ENCODE measurements at places on chromosomes 1 and 21. TPM values are rescaled to one million over a fixed set of nuclear protein-coding genes. Genes with fewer than 3 reads are reported as not detected.

The MACO1 gene
- 23.6 TPM for total RNA-seq

The EFNA3 gene
- total RNA-seq, result 0.90 TPM

The CYYR1 gene
- total RNA-seq, result not detected

The LRRC8B gene
- 22.0 TPM for total RNA-seq

The BSND gene
- total RNA-seq, result not detected

The SAMD11 gene
- total RNA-seq, result not detected

The PTGS2 gene
- total RNA-seq, result 0.32 TPM

The AK5 gene
- total RNA-seq, result 0.93 TPM

The TAF13 gene
- 33.9 TPM for total RNA-seq

The ZBTB21 gene
- total RNA-seq, result 16.5 TPM

The DPH2 gene
- total RNA-seq, result 41.2 TPM

The TSPAN2 gene
- total RNA-seq, result 1.1 TPM

The FABP3 gene
- not detected for total RNA-seq

The SPATA1 gene
- 0.29 TPM for total RNA-seq

The CTSS gene
- total RNA-seq, result 100 TPM

The IGSF5 gene
- total RNA-seq, result not detected

The GUCA2A gene
- total RNA-seq, result not detected

The SPATA46 gene
- total RNA-seq, result not detected

The PTPRU gene
- total RNA-seq, result 0.71 TPM

The CHODL gene
- not detected for total RNA-seq

The TMEM125 gene
- not detected for total RNA-seq

The TMEM269 gene
- 0.32 TPM for total RNA-seq

The ITLN2 gene
- total RNA-seq, result not detected

The SLFNL1 gene
- total RNA-seq, result 0.20 TPM

The FAM72B gene
- 13.6 TPM for total RNA-seq

The METTL13 gene
- total RNA-seq, result 44.6 TPM

The RABGGTB gene
- 118 TPM for total RNA-seq

The NEGR1 gene
- not detected for total RNA-seq

The NHLH1 gene
- total RNA-seq, result 0.93 TPM

The GJC2 gene
- 1.0 TPM for total RNA-seq

The PDPN gene
- not detected for total RNA-seq

The CYP4A11 gene
- not detected for total RNA-seq

The FCGR1A gene
- total RNA-seq, result not detected

The OVAAL gene
- not detected for total RNA-seq

The S100A3 gene
- not detected for total RNA-seq

The TEX38 gene
- total RNA-seq, result 0.34 TPM

The CSMD2 gene
- not detected for total RNA-seq

The FAM110D gene
- not detected for total RNA-seq

The CD1D gene
- total RNA-seq, result not detected

The OR2L8 gene
- total RNA-seq, result not detected

The HSD3B2 gene
- not detected for total RNA-seq

The NUP210L gene
- total RNA-seq, result 0.15 TPM

Measured in T-helper 1 cell treated with Interleukin-12 subunit alpha and Interleukin-12 subunit beta and Interleukin-4 antibody, amounts not matched to agents 30 ng/mL and 1 ng/mL, for 36 hours (primary cell).